SHP77 (cell line): ENCODE measurements at places on chromosomes 2 and 18.

DNA sequence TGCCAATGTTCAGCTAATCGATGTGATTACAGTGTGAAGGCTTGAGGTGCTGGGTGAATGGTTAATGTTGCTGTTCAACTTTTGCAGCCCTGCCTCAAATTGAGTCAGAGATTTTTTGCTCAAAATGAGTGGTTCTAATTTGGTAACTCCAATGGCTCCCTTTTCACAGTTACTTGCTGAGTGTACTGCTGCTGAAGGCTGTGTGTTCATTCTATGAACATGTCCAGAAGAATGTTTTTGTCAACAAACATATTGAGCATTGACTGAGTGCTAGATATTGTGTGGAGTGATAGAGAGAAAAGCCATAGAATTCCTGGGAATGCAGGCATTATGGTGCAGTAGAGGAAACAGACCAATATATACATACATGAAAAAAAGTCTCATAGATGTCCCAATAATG lies 39.0 kb upstream of the TCF4 start:
- DNase-seq, result no peak

- DNase-seq, result no peak
Observed at GRCh38 chr2:42382144-42382543, 21.1 kb upstream of the COX7A2L start.

DNA sequence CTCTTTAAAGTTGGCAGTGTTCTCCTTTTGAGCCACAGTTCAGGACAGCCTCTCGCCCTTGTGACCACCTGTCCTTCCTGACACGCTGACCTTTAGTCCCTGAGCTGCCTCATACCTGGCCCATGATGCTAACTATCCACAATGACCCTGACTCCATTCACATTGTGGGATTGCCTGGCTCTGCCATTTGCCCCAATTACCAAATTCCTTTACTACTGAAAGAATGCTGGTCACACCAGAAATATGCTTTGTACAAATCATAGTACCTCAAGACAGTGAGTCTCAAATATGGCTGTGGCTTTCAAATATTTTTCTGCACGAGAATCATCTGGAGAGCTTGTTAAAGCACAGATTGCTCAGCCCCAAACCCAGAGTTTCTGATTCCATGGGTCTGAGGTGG lies 54.2 kb downstream of the LTBP1 start:
- no peak for DNase-seq

DNA sequence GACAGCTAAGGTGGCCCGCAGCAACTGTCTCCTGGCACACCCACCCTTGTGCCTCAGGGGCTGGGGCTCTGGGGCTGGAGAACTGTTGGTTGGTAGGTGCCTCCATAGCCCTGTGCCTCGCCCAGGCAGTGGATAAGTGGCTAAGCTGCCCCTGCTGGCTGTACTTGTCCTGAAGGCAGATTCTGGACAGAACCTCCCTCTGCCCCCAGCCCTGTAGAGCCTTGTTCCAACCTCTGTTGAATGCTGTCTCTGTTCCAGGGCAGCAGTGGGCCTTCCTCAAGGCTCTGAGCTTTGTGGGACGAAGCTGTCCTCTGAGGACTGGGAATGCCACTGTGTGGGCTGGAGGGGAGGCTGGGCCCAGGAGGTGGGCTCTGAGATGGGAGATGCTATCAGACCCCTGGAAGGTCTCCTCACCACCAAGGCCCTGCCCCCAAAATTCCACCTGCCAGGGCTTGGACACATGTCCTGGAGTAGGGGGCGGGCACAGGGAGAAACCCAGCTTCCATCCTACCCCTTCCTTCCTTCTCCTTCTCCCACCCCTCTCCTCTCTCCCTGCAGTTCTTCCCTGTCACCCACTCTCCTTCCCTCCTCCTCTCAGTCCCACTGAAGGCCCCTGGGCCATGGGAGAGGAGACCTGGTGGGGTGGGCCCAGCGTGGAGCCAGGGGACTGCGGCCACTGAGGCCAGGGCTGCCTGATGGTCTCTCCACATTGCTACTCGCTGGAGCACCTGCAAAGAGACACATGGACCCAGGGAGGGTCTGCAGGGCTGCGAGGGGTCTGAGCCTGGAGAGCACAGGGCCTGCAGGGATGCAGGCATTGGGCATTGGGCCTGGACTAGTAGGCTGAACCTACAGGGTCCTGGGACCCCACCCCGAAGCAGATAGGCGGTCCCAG lies 1.7 kb upstream of the PDCD1 start:
- DNase-seq, result no peak

- DNase-seq, result no peak
Observed at GRCh38 chr18:76098674-76099411, 396.2 kb downstream of the ZNF516 start.
